ENCODE measurements at places on chromosomes 13 and 19.

- DNase-seq: no peak
These were observed 20.6 kb downstream of the FCGBP start for GRCh38 chr19:39913682-39914333.

DNA sequence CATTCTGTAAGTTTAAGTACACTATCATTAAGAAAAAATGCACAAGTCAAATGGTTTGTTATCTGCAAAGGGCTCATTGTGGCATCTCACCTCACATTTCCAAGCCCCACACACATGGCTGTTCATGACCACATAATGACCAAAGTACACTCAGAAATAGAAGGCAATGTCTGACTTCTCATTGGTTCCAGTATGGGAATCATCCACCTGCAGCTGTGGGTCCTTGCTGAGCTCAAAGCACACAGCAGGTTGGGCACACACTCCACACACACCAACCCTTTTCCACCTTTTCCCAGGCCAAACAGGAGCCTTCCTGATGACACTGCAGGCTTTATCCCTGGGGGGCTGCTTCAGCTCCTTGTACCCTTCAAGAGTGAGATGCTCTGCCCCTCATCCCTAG, 11.8 kb downstream of the CLC start:
- DNase-seq: no peak

- no peak for DNase-seq
These were observed 175.7 kb downstream of the KDM4B start for GRCh38 chr19:5144545-5145179.

DNA sequence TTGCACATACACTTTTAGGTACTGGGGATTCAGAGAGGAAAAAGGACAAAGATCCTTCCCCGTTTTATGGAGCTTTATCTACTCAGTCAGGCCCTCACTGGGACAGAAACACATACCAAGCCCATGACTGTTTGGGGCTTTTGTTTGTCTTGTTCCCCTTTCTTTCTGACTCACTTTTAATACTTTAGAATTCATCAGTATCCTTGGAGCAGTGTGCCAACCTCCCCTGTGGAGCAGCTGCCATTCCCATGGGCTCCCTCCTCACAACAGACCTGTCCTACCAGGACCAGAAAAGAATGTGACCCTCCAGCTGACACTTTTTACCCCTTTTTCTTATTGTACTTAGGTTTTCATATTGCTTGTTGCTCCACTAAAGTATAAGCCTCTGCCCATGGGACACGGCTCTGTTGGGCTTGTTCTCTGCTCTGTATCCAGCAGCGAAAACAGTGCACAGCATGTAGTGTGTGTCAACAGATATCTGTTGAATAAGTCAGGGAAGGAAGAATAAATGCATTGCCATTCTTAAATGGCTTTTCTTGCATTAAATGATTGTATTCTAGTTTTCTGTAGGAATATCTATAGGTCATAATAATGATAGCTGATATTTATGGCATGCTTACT, 431.1 kb downstream of the EFNB2 start:
- DNase-seq: no peak

- DNase-seq: no peak
These were observed 76.0 kb downstream of the ELF1 start for GRCh38 chr13:40943073-40943472.

DNA sequence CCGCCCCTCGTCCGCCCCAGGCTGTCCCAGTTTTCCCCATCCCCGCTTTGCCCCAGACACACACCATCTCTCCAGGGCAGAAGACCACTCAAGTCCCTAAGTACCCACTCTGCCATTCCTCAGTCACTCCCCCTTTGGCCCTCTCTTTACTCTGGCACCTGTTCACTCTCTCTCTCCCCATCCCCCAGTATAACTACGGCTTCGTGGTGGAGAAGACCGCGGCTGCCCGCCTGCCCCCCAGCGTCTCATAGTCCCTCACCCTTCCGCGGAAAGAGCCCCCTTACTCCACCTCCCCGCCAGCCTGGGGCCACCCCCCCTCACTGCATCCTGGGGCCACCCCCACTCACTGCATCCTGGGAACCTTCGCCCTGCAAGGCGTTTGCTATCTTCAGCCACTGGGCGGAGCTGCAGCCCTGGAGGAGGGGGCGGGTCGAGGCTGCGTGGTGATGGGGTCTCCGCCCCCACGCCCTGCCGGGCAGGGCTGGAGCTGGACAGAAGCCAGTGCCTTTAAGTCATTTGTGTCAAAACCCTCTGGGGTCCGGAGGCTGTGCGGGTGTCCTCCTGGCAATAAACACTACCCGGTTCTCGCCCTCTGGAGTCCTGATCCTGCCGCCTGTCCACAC, 5.0 kb downstream of the MVB12A start:
- peak; percentile 29 for DNase-seq

DNA sequence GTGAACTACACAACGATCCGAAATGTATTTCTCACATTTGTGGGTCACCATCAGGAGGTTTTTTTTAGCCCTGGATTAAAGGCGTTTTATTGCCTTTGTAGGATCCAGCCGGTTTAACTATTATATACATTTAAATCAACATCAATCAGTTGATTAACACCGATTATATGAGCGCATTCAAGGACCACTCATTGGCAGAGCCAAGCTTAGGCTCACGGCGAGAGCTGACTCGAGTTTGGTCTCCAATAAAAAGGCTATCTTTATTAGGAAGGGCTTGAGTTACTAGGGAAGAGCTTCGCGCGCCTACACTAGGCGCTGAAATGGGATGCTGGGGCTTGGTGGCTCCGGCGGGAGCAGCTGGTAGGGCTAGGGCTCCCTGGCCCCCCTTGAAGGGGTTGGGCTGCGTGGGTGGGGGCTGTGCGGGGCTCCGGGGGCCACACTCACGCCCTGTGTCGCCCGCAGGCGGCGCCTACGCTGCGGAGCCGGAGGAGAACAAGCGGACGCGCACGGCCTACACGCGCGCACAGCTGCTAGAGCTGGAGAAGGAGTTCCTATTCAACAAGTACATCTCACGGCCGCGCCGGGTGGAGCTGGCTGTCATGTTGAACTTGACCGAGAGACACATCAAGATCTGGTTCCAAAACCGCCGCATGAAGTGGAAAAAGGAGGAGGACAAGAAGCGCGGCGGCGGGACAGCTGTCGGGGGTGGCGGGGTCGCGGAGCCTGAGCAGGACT, 4.2 kb downstream of the PDX1 start:
- DNase-seq: no peak

GRCh38 chr13:110477706-110478245, 83.7 kb downstream of the RAB20 start:
- no peak for DNase-seq

- DNase-seq: no peak
These were observed 66.6 kb upstream of the ZNF43 start for GRCh38 chr19:21902571-21902970.

DNA sequence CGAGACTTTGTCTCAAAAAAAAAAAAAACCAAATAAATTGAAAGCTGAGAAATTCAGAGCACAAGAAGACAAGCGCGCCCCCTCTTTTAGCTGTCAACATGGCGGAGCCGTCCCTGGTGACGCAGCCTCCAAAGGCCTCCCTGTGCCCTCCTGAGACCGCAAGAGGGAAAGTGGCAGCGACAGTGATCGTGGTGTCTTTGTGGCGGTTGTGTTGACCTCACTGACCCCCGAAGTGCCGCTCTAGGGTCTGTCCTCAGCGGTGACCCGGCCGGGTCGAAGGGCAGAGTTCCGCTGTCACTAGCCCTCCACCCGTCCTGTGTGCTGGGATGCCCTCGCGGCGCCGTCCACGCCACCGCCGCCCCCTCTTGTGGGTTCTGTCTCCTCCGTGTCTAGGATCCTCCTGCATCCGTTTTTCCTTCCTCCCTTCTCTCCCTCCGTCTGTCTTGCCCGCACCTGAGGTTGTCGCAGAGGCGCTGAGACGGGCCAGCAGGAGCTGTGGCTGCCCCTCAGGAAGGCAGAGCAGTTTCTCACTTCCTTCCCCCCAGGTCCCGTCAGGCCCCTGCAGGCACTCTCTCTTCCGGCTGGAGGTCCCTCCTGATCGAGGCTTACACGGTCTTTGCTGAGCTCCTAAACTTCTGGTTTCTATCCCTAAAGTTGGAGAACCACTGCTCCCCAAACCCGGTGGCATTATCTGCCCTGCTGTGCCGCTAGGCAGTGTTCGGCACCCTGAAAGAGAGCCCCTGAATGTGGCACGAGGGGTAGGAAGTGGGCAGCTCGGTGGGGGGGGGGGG, 7.2 kb downstream of the UHRF1 start:
- DNase-seq: no peak

- DNase-seq: no peak
These were observed 1937.6 kb downstream of the PCDH9 start for GRCh38 chr13:65292488-65292901.

- no peak for DNase-seq
These were observed 34.6 kb upstream of the SOX1 start for GRCh38 chr13:112032186-112032993.

DNA sequence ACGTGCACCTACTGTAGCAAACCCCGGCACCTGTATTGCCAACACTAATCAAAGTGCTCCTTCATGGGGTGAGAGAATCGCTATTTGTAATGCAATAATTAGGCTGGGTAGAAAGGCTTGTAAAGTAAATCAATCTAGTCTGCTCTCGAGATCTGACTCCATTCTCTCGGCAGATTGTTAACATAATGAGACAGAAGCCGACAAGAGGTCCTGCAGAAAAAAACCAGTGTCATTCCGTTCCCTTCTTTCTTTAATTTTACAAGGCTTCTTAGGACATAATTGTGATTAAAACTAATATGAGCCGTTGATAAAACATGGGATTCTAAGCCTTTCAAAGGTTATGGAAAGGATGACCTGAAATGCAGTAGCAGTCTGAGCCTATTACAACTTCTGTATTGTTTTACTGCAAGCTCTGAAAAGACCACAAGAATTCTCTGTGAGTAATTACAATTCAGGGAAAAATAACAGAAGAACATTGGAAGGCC, 530.0 kb downstream of the PCDH9 start:
- DNase-seq: no peak

GRCh38 chr19:28500982-28501630, 711.8 kb downstream of the UQCRFS1 start:
- no peak for DNase-seq

GRCh38 chr13:106989876-106990275, 421.9 kb upstream of the ARGLU1 start:
- no peak for DNase-seq

DNA sequence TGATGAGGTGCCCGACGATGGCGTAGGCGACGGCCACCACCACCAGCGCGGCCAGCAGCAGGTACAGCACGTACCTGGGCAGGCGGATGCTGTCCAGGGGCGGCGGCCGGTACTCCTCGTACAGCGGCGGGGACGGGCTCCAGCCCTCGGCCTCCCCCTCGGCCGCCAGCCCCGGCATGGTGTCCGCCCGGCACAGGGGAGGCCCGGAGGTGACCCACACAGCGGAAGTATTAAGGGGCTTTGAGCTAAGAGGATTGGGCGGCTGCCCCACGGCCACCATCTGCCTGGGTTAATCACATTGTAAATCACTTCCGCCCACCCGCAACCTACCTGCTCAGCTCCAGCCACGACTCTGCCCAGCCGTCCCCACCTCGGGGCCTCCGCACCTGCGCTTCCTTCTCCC, at the start of gene SMIM44:
SMIM44 (minus strand) TSS at position 216 of the 403 bp plus-strand sequence; CDS start at position 178, 38 bp downstream.
- DNase-seq: no peak

GRCh38 chr19:58284199-58284598, 5.4 kb downstream of the ZNF8 start:
- no peak for DNase-seq

DNA sequence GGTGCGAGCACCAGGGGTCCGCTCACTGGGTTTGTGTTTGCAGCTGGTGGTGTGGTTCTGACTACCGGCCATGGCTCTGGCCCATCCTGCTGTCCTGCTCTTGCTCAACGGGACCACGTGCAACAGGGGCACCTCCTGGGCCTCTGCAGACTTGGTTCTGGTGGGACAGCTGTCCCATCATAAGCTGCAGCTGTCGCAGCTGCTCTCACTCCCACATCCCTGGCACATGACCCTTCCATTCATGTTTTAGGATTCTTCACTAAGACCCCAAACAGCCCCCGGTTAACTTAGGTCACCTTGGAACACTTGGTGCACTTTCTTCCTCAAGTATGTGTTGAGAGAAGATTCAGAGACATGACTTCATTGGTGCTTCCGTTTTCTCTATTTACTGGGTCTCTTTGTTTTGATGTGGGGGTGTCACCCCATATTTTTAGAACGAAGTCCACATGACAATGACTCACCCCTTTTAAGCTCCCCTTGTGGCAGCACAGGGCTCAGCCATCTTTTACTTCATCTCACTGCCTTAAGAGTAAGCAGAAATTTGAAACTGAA, 68.4 kb upstream of the ARHGEF7 start:
- no peak for DNase-seq

- DNase-seq: no peak
These were observed 1581.9 kb downstream of the EFNB2 start for GRCh38 chr13:104953588-104953987.

- DNase-seq: no peak
These were observed 39.5 kb upstream of the SERP2 start for GRCh38 chr13:44333950-44334655.

DNA sequence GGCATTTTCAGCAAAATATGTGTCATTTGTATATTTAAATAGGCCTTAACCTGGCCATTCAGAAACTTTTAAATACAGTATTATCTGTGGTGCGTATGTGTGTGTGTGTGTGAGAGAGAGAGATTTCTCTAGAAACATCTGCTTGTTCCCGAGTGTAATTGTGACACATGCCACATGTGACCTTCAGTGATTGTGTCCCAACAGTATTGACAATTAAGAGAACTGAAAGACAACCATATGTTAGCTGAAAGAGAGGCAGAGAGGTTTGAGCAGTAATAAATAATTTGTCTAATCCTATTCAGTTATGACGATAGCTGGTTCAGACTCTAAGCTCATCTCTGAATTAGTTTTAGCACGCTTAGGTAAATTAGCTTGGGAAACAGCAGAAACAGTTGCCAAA, 1503.1 kb downstream of the PCDH9 start:
- no peak for DNase-seq

DNA sequence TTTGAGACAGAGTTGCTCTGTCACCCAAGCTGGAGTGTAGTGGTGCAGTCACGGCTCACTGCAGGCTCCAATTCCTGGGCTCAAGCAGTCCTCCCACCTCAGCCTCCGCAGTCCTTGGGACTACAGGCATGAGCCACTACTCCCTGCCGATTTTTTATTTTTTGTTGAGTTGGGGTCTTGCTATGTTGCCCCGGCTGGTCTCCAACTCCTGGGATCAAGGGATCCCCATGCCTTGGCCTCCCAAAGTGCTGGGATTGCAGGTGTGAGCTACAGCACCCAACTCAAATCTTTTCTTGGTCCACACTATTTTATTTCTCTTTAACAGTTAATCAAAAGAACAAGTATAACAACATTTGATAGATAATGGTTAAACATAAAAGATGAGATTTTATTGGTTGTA, 7.5 kb downstream of the CCNE1 start:
- no peak for DNase-seq

DNA sequence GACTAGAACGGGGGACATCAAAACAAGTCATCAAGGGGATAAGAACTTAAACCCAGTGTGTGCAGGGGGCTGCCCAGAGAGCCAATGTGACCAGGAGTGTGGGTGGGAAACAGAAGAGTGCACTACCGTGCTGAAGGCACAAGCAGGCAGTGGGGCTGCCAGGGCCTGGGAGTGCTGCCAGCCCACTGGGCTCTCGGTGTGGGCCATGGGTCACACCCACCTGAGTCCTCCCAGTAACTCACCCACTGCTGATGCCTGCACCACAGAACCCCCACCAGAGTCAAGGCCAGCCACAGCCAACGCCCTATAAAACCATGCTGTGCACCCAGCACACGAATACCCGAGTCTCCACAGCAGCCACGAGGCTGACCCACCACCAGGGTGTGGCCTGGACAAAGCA, 8.5 kb downstream of the MED26 start:
- no peak for DNase-seq

- peak; percentile 40 for DNase-seq
These were observed 17.8 kb downstream of the POP4 start for GRCh38 chr19:29623726-29624488.

- DNase-seq: no peak
These were observed 2724.7 kb downstream of the PCDH9 start for GRCh38 chr13:64505336-64505910.
